ENCODE measurements at places on chromosomes 5 and 9.

DNA sequence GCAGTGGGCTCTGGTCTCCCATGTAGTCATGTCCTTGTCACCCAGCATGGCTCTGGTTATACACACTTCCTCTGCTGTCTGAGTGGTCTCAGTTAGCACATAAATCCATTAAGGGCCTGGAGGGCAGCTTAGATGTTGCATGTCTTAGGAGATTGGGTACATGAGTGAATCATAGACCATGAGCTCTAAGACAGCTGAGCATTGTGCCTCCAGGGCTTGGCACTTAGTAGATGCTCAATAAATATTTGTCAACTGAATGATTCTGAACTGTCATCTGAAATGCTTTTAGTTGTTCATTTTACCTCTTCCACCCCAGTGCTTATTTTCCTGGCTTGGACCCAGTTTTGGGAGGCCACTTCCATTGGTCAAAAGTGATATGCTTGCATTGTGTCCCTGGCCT, 135.6 kb downstream of the BOD1 start:
- DNase-seq, result no peak

GRCh38 chr5:111583758-111584203, 71.4 kb upstream of the STARD4 start:
- DNase-seq, result no peak

- no peak for DNase-seq
Observed at GRCh38 chr5:96214442-96215197, 218.4 kb downstream of the PCSK1 start.

DNA sequence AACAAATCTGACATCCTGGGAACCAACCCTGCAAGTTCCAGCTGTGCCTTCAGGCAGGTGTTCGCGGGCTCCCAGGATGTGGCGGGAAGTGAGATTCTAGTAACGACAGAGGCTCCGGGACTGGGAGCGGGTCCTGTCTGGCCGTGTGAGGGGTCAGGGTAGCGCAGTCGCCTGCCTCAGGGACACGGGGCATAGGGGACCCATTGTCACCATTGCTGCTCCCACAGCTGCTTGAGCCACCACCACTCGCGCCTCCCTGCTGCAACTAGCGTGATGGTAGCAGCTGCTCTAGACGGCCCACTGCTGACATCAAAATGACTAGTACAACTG, 468.5 kb downstream of the CDH9 start:
- DNase-seq, result no peak

GRCh38 chr9:121123816-121124535, 49.2 kb downstream of the CNTRL start:
- no peak for DNase-seq

GRCh38 chr9:20043461-20043860, 254.6 kb upstream of the SLC24A2 start:
- no peak for DNase-seq

DNA sequence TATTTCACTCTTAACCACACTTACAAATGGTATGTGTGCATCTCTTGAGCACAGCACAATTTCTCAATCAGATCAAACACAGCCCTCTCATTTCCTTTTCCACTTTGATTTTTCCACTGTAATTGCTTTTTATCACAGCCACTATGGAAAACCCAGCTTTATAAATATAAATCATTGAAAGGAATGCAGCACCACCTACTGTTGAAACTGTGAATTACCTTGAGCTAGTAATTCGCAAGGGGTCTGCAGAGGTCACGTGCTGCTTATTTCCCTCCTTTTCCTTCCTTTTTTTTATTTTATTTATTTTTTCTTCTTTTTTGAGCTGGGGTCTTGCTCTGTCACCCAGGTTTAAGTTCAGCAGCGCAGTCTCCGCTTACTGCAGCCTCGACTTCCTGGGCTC, 76.9 kb downstream of the CDH6 start:
- no peak for DNase-seq

DNA sequence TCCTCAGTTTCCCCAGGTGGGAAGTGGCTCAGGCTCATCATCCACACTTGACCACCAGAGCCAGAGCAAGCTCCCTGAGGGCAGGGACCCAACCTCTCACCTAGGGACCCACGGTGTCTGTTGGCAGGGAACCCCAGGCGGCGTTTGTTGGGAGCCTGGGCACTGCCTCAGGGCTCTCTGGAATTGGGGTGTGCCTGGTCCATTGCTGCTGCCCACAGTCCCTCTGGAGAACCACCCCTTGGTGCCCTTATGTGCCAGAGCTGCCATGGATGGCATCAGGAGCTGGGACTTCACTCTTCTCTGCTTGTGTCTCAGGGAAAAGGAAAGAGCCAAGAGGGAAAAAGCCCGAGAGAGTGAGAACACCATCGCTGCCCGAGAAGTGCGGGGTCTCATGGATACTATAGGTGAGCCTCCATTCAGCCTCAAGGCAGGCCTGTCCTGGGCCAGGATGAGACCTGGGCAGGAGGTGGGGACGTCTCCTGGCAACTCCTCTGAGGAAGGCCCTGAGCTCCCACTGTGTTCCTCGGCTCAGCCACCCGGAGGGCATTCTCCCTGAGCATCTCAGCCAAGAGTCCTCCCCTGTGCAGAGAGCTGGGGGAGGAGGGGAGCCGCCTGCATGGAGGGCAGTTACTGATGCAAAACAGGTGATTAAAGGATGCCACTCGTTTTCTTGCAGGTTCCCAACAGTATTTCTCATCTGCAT, 4.5 kb downstream of the CCDC180 start:
- DNase-seq, result no peak

GRCh38 chr9:4196886-4197285, 103.0 kb downstream of the GLIS3 start:
- no peak for DNase-seq

DNA sequence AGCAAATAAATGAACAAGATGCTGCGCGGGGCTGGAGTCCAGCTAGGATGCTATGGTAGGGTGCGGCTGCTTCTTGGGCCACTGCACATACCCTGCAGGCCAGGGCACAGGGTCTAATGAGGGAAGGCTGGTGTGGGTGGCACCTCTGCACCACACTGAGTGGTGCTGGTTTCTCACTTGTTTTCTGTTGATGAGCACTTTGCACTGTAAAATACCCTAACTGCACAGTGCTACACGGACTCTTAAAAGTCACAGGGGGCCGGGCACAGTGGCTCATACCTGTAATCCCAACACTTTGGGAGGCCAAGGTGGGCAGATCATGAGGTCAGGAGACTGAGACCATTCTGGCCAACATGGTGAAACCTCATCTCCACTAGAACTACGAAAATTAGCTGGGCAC, 52.7 kb upstream of the DMRT1 start:
- DNase-seq, result no peak

GRCh38 chr5:121873409-121873808, 21.7 kb downstream of the FTMT start:
- DNase-seq, result no peak

GRCh38 chr5:150320044-150320613, 17.4 kb upstream of the ARSI start:
- no peak for DNase-seq

GRCh38 chr9:135259273-135259672, 171.8 kb downstream of the OLFM1 start:
- DNase-seq, result no peak

Measured in stimulated activated CD8-positive, alpha-beta memory T cell treated with anti-CD3 and anti-CD28 coated beads, Interleukin-7, amount 100 ng/mL, for 48 hours (primary cell).